ENCODE measurements at places on chromosomes 2 and 18.
A peak's percentile ranks its signal among the peaks of the same experiment; 100 is the strongest.

DNA sequence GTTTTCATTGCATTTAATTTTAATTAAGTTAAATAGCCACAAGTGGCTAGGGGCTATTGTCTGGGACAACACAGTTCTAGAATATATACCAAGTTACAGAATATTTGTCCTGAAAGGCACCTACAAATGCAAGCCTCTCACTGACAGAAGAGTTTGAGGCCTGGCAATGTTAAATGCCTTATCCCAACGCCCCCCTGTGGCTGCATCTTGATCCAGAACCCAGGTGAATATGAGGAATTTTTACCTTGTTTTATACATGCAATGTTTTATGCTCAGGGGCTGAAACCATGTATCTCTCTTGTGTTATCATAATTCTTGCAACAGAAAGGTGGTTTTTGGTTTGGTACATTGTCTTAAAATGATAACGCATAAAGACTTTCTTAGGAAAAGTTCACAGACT lies 71.8 kb upstream of the SEC11C start:
- DNase-seq: peak; percentile 14

DNA sequence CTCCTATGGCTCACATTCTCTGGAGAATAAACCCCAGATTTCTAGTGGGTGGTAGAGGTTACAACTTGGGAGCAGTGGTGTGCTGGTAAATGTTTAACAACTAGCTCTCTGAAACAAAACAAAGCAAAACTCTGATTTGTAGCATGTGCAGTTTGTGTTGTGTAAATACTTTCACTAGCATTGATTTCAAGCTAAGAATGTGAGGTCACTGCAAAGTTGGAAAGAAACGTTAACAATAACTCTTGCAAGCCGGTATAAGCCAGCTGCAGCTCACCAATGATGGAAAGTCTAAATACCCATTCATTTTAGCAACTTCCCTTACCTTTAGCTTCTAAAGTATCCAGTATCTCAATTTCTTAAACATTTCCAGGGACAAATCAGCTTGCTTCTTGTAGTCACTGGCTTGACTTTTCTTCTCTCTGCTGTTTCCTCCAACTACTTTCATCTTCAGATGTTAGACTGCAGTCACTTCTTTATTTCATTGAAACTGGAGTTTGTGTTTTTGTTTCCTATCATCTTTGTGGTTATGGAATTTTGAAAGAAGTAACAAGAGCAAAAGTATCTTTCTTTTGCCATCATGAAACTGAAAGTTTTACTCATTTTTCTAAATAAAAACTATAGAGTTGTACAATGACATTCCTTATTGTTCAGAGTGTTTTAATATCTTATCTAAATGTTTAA lies 140.2 kb downstream of the PLCL1 start:
- no peak for DNase-seq

- no peak for DNase-seq
Observed at GRCh38 chr2:141062443-141062842, 1068.4 kb downstream of the LRP1B start.

DNA sequence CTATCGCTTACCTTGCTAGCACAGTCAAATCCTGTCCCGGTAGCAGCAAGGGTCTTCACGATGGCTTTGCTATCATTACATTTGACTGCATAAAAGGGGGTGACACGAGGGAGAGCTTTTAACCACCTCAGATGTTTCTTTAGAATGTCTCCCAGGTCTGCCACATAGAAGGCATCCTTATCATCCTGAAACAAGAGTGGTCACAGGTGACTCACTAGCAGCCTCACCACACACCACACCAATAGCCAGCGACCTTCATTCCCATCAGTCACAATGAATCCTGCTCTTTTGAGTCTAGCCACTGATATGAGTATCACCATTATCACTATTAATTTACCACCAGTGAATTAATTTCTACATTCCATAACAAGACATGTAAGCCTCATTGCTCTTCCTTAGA lies 3.7 kb downstream of the ODC1 start:
- no peak for DNase-seq

GRCh38 chr18:12315911-12316310 lies 7.9 kb downstream of the TUBB6 start:
- DNase-seq: no peak

DNA sequence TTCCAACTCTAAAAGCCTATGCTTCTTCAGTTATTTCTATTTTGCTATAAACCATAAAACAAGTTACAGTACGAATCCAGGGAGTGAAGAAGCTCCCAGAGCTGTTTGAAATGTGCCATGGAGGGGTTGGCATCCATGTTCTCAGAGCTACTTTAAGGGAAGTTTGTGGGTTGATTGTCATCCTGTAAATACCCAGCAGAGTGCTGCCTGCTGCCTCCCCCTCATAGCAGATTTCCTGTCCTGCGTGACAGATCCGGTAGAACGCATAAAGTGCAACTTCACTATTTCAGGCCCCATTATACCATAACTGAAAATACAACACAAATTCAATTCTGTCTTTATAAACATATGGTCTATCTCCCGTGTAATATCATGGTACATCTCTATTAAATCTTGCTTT lies 114.4 kb downstream of the CTNNA2 start:
- peak; percentile 20 for DNase-seq

DNA sequence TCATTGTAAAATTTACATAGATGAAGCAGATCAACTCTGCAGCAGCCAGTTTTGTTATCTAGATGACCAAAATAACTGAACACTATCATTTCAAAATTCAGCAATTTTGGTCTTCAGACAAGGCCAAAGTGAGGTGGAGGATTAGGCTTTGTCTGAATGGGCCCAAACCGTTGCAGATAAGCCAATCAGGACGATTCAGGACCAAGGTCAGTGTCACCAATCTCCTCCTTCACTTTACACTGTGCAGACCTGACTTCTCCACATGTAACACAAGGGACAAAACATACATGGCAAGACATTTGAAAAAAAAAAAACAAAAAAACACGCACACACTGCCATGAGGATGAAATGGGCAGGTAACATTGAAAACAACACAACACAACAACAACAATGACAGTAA lies 211.2 kb downstream of the NAPG start:
- no peak for DNase-seq

GRCh38 chr2:45714679-45715078 lies 63.2 kb downstream of the PRKCE start:
- DNase-seq: no peak

- no peak for DNase-seq
Observed at GRCh38 chr2:26692897-26693849, 651 bp downstream of the KCNK3 start.

DNA sequence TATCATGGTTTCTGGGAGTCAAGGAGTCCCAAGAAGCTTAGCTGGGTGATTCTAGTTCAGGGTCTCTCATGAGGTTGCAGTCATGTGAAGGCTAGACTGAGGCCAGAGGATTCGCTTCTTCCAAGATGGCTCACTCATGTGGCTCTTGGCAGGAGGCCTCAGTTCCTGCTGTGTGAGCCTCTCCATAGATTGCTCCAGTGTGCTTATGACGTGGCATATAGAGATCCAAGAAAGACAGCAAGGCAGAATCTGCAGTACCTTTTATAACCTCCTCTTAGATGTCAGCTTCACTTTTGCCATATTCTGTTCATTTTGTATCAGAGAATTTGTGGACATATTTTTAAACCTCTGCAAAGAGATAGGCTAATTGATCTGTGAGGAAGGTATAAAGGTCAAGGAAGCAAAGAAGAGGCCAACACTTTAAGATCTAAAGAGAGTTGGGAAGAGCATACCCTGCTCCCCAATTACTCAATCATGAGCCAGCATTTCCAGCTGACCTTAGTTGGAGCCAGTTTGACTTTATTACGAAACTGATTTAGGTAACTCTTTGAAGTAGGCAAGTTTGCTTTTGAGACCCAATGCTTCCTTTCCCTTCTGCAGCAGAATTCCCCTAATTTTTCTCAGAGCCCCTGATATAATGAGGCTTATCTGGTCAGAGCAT lies 134.7 kb downstream of the EML6 start:
- DNase-seq: no peak

DNA sequence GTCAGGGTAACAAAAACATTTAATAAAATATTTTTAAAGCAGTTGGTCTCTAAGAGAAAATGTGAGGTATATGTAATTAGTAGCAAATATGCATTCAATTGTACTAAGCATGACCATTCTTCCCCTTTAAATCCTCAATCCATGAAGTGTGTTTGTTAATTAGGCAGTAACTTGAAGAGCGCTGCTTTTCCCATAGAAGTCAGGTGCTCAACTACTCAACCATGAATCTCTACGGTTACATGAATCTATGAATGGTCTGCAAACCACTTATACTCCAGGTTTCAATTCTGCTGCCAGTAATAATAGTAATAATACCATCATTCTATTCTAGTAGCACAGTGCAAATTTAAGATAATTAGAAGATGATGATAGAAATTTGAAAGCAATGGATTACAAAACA lies 55.8 kb downstream of the SLC8A1 start:
- DNase-seq: no peak

- DNase-seq: no peak
Observed at GRCh38 chr2:200593905-200594304, 8.1 kb downstream of the AOX1 start.

GRCh38 chr2:144470334-144470733 lies 49.6 kb downstream of the ZEB2 start:
- no peak for DNase-seq

- no peak for DNase-seq
Observed at GRCh38 chr2:118969734-118970395, 27.9 kb downstream of the MARCO start.

DNA sequence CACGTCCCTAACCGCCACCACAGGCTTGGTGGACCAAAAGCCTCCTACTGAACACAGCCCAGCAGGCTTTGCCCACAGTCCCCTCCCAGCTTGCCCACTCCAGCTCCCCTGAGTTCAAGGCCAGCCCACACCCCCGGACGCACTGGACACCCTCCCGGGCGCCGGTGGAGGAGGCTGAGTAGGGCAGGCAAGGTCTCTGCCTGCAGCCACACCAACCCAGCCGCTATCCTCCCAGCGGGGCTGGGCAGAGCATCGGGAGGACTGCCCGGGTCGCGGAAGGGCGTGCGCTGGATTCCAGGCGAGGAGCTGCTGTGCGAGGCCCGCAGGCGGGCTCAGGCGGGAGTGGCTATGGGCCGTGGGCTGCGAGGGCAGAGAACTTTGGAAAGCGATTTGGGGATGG lies 49.5 kb downstream of the PLEKHB2 start:
- no peak for DNase-seq

GRCh38 chr18:10141559-10141958 lies 227.7 kb downstream of the VAPA start:
- DNase-seq: no peak

DNA sequence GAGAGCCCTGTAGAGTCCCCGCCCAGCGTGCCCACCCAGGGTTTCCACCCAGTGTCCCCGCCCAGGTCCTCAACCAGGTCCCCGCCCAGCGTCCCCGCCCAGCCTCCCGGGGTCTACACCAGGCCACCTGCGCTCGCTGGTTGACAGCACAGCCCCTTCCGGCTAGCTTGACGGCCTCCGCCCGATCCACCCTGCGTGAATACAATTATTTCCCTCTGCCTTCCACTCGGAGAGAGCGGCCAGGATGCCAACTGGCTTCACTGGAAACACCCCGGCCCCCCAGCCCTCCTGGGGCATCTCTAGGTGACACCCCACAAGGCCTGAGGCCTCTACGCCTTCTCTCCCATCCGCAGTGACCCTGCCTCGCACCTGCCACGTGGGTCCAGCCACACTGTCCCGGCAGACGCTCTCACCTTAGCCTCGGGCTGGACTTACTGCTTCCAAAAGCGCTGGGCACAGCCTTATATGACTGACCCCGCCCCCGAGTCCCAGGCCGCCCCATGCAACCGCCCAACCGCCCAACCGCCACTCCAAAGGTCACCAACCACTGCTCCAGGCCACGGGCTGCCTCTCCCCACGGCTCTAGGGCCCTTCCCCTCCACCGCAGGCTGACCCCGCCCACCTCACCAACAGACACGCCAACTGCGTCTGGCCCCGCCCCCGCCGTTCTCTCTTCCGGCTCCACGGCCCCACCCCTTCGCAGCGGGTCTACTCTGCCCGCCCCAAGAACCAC lies 188.1 kb downstream of the LAMA1 start:
- no peak for DNase-seq

DNA sequence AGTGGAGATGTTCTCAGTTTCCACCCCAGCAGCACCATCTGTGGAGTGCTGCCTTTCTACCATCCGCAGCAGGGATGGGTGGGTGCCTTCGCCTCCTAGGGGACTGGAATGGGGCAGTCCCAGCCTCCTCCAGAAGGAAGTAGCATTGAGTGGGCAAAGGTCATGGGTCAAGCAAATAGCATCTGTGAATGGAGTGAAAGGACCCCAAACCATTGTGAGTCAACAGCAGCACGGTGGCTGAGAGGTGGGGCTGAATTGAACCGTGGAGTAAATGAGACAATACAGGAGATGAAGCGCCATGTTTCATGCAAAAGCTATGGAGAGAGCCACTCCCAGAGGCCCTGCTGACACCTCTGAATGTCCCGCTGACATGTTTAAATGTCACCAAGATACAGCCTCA lies 9.7 kb downstream of the GPR55 start:
- no peak for DNase-seq

DNA sequence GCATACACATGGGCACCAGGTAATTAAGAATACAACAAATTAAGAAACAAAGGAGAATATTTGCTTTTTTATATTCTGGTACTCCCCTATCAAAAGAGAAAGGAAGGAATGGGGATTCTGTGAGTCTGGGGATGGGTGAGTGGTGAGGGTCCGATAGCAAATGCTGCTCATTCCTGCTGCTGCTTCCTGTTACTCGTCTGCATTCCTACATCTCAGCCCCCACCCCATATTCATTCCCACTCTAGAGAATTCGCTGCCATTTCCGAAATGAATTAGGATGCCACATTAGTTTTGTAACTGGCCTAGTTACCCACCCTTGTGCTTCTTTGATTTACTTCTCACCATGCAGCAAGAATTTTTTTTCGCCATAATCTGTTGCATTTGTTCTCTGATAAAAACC lies 1905.3 kb upstream of the PIK3C3 start:
- DNase-seq: no peak

DNA sequence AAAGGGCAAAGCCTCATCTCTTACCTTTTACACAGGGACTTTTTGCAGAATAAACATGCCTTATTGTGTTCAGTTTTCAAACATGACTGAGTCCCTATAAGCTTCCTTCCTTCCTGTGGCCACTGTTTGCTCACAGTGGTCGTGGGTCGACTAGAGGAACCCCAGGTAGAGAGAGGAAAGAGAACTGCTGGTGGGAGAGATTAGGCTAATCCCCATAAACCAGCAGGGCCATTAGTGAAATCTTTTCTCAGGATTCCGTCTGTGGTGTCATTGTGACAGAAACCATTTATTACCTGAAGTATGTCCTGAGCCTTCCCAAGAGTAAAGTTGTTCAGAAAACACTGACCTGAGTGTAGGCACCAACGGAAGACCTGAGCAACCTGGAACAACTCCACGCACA lies 21.3 kb upstream of the BOD1L2 start:
- DNase-seq: no peak

Data from Jurkat, Clone E6-1 (cell line).